Fibroblast of skin of scalp (primary cell): ENCODE measurements at places on chromosomes 3 and 15.
A peak's percentile ranks its signal among the peaks of the same experiment; 100 is the strongest.

- no peak for DNase-seq
Observed at GRCh38 chr3:4887177-4887576, 92.1 kb upstream of the BHLHE40 start.

- DNase-seq, result peak; percentile 33
Observed at GRCh38 chr3:19149368-19149767, 1.1 kb downstream of the KCNH8 start.

GRCh38 chr15:65888981-65889380 is 19.7 kb downstream of the RAB11A start:
- DNase-seq, result no peak

DNA sequence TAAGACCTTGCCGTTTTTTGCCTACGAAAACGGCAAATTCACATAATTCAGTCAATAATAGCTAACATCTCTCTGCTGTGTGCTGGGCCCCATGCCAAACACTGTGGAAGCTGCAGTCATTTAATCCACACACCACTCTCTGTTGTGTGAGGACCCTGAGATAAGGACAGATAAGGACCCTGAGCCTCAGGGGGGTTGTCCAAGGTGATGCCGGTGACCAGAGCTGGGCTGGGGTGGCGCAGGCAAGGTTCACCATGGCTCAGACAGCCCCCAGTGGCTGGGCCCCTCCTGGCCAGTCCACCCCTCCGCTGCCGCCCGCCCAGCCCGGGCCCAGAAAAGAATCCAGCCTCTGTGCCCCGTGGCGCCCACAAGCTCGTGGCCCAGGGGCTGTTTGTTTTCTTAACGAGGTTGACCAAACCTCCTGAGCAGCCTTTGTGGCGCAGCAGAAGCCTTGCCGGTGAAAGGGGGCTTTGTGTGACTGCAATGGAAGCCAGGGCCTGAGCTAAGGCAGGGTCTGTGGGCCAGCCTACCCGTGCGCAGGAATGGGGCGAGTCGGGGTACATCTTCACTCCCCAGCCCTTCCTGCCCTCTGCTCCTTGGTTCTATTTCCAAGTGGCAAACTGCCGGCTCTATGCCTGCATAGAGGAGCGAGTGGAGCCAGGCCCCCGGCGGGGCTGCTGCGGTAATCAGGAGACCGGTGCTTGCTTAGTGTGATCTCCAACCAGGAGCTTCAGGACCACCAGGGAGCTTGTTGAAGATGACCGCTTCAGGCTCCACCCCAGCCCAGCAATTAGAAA is 4.4 kb upstream of the SNX22 start:
- no peak for DNase-seq

DNA sequence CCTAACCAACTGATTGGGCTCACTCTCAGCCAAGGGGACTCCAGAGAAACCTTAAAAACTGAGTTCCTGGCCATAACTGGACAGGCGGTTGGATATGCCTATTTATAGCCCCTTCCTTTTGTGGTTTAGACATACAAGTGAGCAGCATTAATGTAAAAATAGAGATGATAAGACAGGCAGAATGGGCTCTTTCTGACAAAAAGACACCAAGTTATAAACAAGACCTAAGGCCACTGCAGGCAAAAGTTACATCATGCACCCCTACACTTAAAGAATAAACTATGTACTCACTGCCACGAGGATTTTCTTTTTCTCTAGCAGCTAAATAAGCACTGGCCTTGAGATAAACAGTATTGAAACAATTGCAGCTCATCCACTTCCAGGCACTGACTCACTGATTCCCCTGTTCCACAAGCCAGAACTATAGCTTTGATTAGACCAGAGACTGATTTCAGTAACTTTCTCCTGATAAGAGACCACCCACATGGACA is 30.1 kb downstream of the SUCNR1 start:
- DNase-seq, result peak; percentile 45

- DNase-seq, result no peak
Observed at GRCh38 chr3:31758322-31758965, 222.6 kb downstream of the OSBPL10 start.

DNA sequence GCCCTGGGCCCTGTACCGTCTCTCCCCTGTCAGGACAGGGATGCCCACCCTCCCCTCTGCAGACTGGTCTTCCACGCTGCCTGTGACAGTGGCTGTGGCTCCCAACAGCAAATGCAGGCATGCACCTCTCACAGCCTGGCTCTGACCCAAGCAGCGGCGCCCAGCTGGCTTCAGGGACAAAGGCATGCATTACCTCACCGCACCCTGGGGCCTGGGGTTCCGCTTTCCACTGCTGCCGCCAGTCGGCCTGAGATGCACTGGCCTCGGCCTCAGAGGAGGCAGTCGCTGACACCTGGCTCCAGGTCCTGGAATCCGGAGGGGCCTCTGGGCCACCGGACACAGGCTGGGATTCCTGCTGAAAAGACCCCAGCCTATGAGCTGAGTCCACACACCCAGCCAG is 70.3 kb downstream of the SCN5A start:
- peak; percentile 46 for DNase-seq

DNA sequence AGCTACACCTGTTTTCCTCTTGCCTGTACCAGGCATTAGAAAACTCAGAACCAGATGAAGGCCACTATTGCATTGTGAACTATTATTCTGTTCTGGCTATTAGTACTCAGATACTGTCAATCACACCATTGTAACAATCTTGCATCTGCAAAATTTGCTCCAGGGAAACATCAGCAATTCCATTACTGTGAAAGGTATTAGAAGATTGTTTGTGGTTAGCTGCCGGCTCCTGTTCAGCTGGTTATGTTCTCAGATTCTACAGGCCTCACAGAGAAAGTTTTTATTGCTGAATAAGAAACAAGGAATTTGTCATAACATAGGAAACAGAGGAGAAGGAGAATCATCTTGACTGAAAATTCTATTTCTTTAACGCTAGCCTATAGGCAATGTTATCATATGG is 179.9 kb downstream of the PLOD2 start:
- peak; percentile 63 for DNase-seq

- DNase-seq, result peak; percentile 95
Observed at GRCh38 chr3:45656575-45657363, 32.4 kb upstream of the SACM1L start.

- DNase-seq, result no peak
Observed at GRCh38 chr3:185422677-185423076, 59.7 kb downstream of the MAP3K13 start.

GRCh38 chr3:70754314-70754713 is 441.9 kb upstream of the MDFIC2 start:
- no peak for DNase-seq

DNA sequence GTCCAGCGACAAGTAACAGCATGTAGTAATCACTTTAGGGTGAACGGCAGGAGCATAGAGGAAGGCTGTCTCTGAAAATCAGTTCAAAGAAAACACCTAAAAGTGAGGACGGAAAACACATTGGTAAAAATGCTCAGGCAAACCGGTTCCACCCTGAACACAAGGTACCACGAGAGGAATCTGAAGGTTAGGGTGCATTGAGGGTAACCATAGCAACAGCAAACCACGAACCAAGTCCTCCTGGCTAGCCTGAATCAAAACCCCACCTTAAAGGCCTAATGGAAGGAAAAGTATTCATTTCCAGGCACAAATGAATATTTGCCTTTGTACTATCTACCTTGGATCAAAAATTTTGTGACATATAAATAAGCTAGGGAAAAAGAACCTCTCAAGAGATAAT is 315.0 kb downstream of the OCA2 start:
- no peak for DNase-seq

DNA sequence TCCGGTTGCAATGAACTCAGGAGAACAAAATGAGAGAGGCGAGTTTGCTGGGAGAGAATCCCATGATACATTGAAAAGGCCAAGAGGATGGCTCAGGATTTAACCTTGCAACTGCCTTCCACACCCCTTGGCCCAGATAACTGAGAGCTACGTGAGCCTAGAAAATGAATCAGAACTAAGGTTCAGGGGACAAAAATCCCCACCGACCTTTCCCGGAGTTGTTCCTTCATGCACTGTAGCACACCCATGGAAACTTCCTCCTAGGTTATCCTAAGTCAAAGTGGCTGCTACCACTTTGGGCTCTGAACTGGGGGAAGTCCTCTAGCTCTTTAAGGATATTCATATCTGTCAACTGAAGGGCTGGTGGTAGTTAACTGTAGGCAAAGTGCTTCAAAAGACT is 58.3 kb upstream of the SLC4A7 start:
- DNase-seq, result no peak

DNA sequence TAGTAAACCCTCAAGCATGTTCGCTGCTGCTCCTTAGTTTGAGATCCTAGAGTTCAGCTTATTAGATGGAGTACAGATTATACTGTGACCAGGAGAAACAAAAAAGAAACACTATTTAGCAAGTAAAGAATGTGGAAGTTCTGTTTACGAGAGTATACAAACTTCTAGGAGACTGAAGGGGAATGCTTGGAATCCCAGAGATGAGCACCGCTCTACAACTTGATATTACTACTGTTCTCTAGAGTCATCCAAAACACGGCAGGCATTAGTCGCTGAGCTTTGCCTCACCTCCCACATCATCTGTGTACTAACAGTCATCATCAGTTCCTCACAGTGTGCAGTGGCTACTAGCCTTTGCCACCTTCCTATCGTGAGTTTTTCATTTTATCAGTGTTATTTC is 121.4 kb upstream of the CHRM5 start:
- peak; percentile 7 for DNase-seq

GRCh38 chr3:181887685-181888084 is 176.0 kb downstream of the SOX2 start:
- DNase-seq, result no peak

- no peak for DNase-seq
Observed at GRCh38 chr3:178386880-178387279, 149.4 kb upstream of the KCNMB2 start.

GRCh38 chr3:97949743-97950142 is 22.5 kb downstream of the RIOX2 start:
- DNase-seq, result no peak

- DNase-seq, result peak; percentile 9
Observed at GRCh38 chr3:190676481-190676880, 162.6 kb downstream of the IL1RAP start.

- DNase-seq, result peak; percentile 8
Observed at GRCh38 chr3:39724233-39724846, 85.1 kb upstream of the MYRIP start.
